Osteoblast (primary cell): ENCODE measurements at places on chromosomes 1 and 21. TPM values are rescaled to one million over a fixed set of nuclear protein-coding genes. Genes with fewer than 3 reads are reported as not detected.

The LCE1C gene
- not detected in 2 replicates for total RNA-seq

The PLCH2 gene
- total RNA-seq = under 0.01 TPM in 1 of 2 replicates, not detected in the other

The RXRG gene
- not detected in 2 replicates for total RNA-seq

The CFHR4 gene
- total RNA-seq = not detected in 2 replicates

The SAMSN1 gene
- total RNA-seq = under 0.01 TPM in 1 of 2 replicates, not detected in the other

- H3K4me1 ChIP-seq = peaks cover 3% of the 10 kb centered on the region
- peaks cover 30% of the 10 kb centered on the region for H3K27me3 ChIP-seq
These were observed 229.1 kb downstream of the KCNJ6 start for GRCh38 chr21:37686991-37687810.

DNA sequence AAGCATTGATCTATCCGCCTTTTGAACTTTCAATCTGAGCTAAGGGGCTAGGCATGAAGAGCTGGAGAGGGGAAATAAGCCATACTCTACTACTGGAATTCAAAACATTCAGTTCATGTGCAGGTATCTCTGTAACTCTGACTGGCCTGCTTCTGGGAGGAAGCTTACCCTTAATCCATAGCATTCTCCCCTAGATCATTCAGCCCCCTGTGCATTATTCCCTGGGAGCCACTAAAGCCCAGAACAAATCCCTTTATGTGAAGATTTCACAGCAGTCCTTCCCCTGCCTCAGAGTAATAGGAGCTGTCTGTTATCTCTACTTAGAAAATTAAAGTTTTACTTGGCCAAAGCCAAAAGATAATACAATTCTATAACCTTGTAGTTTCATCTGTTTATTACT lies 300.7 kb downstream of the SEC16B start:
- H3K36me3 ChIP-seq = no peaks in the 10 kb centered on the region
- no peak overlapping the region for H3K4me3 ChIP-seq

- no peak overlapping the region for H3K4me3 ChIP-seq
- peaks cover 7% of the 10 kb centered on the region for H3K4me1 ChIP-seq
- H3K27ac ChIP-seq = no peak overlapping the region
- no peaks in the 10 kb centered on the region for H3K27me3 ChIP-seq
- DNase-seq = no peak
- H3K36me3 ChIP-seq = no peaks in the 10 kb centered on the region
These were observed 98.3 kb upstream of the RUNX1 start for GRCh38 chr21:35147439-35147838.

DNA sequence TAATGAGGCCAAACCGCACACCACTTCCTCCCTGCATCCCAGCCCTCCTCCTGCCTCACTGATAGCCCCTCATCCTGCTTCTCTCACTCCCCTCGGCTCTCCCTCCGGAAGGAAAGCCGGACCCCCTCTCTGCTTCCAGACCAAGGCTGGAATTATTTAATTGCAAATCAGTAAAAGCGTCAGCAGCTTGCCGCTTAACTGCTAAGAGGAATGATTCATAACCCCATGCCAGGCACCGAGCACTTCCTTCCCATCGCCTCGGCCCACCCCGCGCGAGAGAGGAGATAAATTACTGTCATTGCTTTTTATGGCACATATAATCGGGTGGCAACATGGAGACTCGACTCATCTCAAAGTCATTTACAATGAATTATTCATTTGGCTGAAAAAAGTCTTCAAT lies 77.3 kb downstream of the UBIAD1 start:
- DNase-seq = peak; percentile 75
- H3K27ac ChIP-seq = no peak overlapping the region
- H3K36me3 ChIP-seq = no peaks in the 10 kb centered on the region
- H3K27me3 ChIP-seq = peaks cover 10% of the 10 kb centered on the region
- no peaks in the 10 kb centered on the region for H3K4me1 ChIP-seq

DNA sequence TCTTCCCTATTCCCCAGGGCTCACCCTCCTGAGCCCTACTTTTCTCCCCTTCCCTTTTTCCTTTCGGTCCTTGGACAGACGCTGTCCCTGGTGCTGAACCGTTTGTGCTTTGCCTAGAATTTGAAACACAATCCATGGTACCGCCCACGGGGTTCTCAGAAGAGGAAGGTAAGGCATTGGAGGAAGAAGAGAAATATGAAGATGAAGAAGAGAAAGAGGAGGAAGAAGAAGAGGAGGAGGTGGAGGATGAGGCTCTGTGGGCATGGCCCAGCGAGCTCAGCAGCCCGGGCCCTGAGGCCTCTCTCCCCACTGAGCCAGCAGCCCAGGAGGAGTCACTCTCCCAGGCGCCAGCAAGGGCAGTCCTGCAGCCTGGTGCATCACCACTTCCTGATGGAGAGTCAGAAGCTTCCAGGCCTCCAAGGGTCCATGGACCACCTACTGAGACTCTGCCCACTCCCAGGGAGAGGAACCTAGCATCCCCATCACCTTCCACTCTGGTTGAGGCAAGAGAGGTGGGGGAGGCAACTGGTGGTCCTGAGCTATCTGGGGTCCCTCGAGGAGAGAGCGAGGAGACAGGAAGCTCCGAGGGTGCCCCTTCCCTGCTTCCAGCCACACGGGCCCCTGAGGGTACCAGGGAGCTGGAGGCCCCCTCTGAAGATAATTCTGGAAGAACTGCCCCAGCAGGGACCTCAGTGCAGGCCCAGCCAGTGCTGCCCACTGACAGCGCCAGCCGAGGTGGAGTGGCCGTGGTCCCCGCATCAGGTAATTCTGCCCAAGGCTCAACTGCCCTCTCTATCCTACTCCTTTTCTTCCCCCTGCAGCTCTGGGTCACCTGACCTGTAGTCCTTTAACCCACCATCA lies 10.4 kb downstream of the BCAN start:
- H3K4me3 ChIP-seq = no peak overlapping the region
- no peaks in the 10 kb centered on the region for H3K36me3 ChIP-seq
- H3K27me3 ChIP-seq = peaks cover 51% of the 10 kb centered on the region
- peaks cover 6% of the 10 kb centered on the region for H3K4me1 ChIP-seq

GRCh38 chr1:34796990-34797389 lies 4.2 kb downstream of the GJA4 start:
- peaks cover 5% of the 10 kb centered on the region for H3K4me1 ChIP-seq
- H3K27me3 ChIP-seq = peaks cover 15% of the 10 kb centered on the region
- DNase-seq = no peak
- no peak overlapping the region for H3K27ac ChIP-seq

DNA sequence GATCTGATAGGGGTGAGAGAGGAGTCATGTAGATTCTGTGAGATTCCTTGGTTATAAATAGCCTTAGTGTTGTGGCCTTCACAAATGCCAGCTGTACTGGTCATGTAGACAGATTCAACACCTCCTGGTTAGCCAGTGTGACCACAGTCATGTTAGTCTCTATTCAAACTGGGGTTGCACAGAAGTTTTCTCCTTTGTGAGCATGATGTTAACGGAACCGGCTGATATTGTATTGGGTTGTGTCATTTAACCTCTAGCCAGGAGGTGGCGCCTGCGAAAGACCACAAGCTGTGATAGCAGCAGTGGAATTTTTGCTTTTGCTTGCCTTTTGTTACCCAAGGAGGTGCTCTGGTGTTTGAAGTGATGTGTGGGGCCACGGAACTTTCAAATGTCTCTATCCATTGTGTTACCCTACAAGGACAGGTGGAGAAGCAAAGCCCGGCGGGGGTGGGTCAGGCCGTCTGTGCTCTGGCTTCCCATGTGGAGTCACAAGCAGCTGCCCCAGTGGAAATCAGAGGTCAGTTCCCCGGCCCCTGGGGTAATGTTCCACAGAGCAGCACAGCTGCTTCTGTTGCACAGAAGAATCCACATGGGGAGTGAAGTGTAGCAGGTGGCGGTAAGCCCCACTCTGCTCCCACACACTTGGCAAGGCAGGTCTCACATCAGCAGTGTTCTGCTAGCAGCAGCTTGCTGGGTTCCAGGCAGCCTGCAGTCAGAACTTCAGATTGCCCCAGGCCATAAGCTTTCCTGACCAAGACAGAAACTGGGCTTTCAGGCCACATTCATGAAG lies 112.6 kb downstream of the ADAMTS1 start:
- peaks cover 5% of the 10 kb centered on the region for H3K4me1 ChIP-seq
- H3K27me3 ChIP-seq = peaks cover 12% of the 10 kb centered on the region
- DNase-seq = peak; percentile 64

DNA sequence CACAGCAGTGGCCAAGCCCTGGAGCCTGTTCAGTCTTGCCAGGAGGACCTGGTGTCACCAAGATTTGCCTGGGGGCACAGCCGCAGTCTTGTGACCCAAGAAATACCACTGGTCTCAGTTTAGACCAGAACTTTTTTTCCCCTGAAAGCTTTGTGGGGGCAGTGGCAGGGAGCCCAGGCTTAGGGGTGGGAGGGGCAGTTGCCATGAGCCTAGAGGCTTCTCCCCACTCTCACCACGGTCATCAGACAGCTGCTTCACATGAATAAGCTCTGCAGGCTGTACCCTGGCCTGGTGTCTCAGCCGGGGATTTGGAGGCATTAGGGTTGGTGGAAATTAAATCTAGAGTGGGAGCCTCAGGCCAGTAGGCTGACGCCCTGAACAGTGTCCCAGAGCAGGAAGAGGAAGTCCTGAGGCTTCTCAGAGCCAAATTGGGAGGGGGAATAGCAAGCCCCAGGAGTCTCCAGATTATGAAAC lies 73.7 kb downstream of the SLC16A1 start:
- peak overlapping the region; percentile 57 for H3K27ac ChIP-seq
- no peaks in the 10 kb centered on the region for H3K36me3 ChIP-seq
- peak; percentile 62 for DNase-seq
- peaks cover 20% of the 10 kb centered on the region for H3K4me1 ChIP-seq
- no peak overlapping the region for H3K4me3 ChIP-seq
